ENCODE measurements at places on chromosomes 3 and 15. TPM values are rescaled to one million over a fixed set of nuclear protein-coding genes. Genes with fewer than 3 reads are reported as not detected.

The CRYBG3 gene
- 5.9 TPM for total RNA-seq

The CSPG5 gene
- total RNA-seq, result 0.89 TPM

The CTXN2 gene
- not detected for total RNA-seq

The PLXND1 gene
- 96.7 TPM for total RNA-seq

The PLOD2 gene
- 85.1 TPM for total RNA-seq

The DUOX1 gene
- not detected for total RNA-seq

The CACNA2D2 gene
- 0.53 TPM for total RNA-seq

The DCP1A gene
- total RNA-seq, result 6.9 TPM

The PBRM1 gene
- 12.7 TPM for total RNA-seq

The MESD gene
- 35.8 TPM for total RNA-seq

The LRRC31 gene
- total RNA-seq, result not detected

The FRMD4B gene
- total RNA-seq, result 0.85 TPM

The OSTN gene
- not detected for total RNA-seq

The SNURF gene
- total RNA-seq, result 9.3 TPM

The MBNL1 gene
- total RNA-seq, result 70.7 TPM

The CFAP91 gene
- 0.24 TPM for total RNA-seq

The ASB14 gene
- not detected for total RNA-seq

The GUCA1C gene
- total RNA-seq, result not detected

The NEK10 gene
- 0.66 TPM for total RNA-seq

The LSAMP gene
- total RNA-seq, result 0.11 TPM

The SIDT1 gene
- total RNA-seq, result 0.32 TPM

The RLBP1 gene
- not detected for total RNA-seq

The CTDSPL gene
- 21.3 TPM for total RNA-seq

The TM4SF1 gene
- total RNA-seq, result 1,031 TPM

The GSK3B gene
- total RNA-seq, result 23.0 TPM

The CELSR3 gene
- 4.6 TPM for total RNA-seq

The PRR20G gene
- total RNA-seq, result 2.8 TPM

The NOX5 gene
- total RNA-seq, result 0.24 TPM

The CFAP100 gene
- total RNA-seq, result not detected

The NMNAT3 gene
- total RNA-seq, result 1.2 TPM

The ARID3B gene
- total RNA-seq, result 2.8 TPM

The GOLGA6A gene
- 0.09 TPM for total RNA-seq

The GOLGA8O gene
- total RNA-seq, result 0.28 TPM

The ENTPD3 gene
- 0.03 TPM for total RNA-seq

The STRC gene
- 0.07 TPM for total RNA-seq

The LINGO1 gene
- total RNA-seq, result 9.9 TPM

Data from A549 treated with AZD2906 at 1 μM for 4 hours (cell line).